ENCODE measurements at places on chromosomes 4 and X. TPM values are rescaled to one million over a fixed set of nuclear protein-coding genes. Genes with fewer than 3 reads are reported as not detected.

DNA sequence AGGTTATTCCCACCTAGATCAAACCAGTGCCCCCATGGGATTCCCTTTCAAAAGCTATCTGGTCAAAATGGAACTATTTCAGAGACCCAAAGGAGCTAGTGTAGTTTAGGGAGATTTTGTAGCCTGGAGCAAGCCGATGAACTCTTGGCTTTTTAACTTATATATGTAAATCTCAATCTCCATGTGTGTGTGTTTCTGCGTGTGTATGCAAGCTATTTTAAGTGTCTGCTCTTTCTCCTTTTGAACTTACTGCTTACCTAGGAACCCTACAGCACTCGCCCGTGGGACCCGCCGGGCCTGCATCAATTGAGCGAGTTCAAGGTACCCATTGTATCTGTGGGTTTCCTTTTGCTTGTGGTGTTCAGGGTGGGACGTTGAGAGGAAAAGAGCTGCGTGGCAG lies 10.4 kb downstream of the CSTF2 start:
- H3K27ac ChIP-seq, result no peak overlapping the region
- H3K4me3 ChIP-seq, result no peak overlapping the region
- H3K27me3 ChIP-seq, result no peaks in the 10 kb centered on the region
- DNase-seq, result no peak
- no peaks in the 10 kb centered on the region for H3K4me1 ChIP-seq
- peaks cover 17% of the 10 kb centered on the region for H3K36me3 ChIP-seq

SSX7 gene
- total RNA-seq, result not detected

TMSB15B gene
- total RNA-seq, result 7.9 TPM

SYTL5 gene
- 1.2 TPM for total RNA-seq

- H3K4me3 ChIP-seq, result no peak overlapping the region
- H3K36me3 ChIP-seq, result no peaks in the 10 kb centered on the region
- H3K4me1 ChIP-seq, result no peaks in the 10 kb centered on the region
These were observed 293.9 kb downstream of the PDGFC start for GRCh38 chr4:156677656-156678055.

DNA sequence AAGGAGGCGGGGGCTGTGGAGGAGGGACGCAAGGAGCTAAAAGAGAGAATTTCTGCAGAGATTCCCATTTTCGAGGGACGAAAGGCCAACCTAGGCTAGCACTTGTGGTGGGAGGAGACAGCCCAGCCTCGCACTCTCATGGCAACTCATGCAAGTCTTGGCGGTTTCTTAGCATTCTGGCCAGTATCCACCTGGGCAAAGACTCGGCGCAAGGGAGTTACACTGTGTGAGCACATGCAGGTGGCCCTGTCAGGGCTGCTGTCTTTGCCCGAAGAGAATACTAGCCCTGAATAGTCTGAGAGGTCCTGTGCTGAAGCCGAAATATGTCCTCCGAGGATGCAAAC lies 15.5 kb downstream of the MCF2 start:
- H3K4me1 ChIP-seq, result peaks cover 8% of the 10 kb centered on the region
- no peak overlapping the region for H3K27ac ChIP-seq
- no peaks in the 10 kb centered on the region for H3K36me3 ChIP-seq
- H3K27me3 ChIP-seq, result no peaks in the 10 kb centered on the region
- peak overlapping the region; percentile 32 for H3K4me3 ChIP-seq

DNA sequence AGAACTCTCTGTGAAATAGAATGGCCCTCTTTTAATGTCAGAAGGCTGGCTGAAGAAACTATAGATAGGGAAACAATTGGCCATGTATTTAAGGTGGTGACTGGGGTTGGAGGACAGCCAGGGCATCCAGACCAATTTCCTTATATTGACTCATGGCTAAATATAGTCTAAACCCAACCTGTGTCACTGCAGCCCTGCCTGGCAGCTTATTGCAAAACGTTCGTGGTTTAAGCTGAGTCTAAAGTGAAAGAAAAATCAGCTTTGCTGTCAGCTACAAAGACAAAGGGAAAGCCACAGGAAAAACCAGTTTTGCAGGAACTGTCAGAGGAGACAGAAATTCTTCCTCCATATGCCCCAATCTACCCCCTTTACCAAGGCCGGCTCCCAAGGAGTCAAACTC lies 902.8 kb upstream of the NDST4 start:
- no peaks in the 10 kb centered on the region for H3K27me3 ChIP-seq
- H3K4me1 ChIP-seq, result no peaks in the 10 kb centered on the region
- H3K36me3 ChIP-seq, result no peaks in the 10 kb centered on the region

- no peaks in the 10 kb centered on the region for H3K36me3 ChIP-seq
- DNase-seq, result no peak
- H3K27me3 ChIP-seq, result no peaks in the 10 kb centered on the region
- no peak overlapping the region for H3K4me3 ChIP-seq
- H3K4me1 ChIP-seq, result no peaks in the 10 kb centered on the region
These were observed 180.4 kb downstream of the SLIT2 start for GRCh38 chr4:20432088-20432487.

DCTD gene
- 40.0 TPM for total RNA-seq

DNA sequence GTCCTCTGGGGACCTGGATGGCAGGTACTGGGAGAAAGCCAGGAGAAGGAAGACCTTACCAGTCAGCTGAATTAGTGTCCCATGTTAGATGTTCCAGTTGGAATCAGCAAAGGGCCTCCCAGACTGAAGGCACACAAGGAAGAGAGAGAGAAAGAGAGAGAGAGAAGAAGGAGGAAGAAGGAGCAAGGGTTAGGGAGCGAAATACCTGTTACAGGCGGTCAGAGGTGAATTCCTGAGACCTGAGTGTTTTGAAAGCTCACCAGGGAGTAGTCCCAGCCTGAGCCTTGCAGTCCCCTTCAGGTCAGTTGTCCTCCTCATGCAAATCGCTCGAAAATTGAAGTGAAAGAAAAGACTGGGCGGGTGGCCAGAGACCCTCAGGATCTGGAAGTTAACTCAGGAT lies 60.3 kb downstream of the USP11 start:
- no peak overlapping the region for H3K4me3 ChIP-seq
- DNase-seq, result no peak
- no peak overlapping the region for H3K27ac ChIP-seq
- no peaks in the 10 kb centered on the region for H3K27me3 ChIP-seq
- no peaks in the 10 kb centered on the region for H3K36me3 ChIP-seq

HTN3 gene
- total RNA-seq, result not detected

GRCh38 chr4:6999172-7000086 lies 43.7 kb upstream of the TADA2B start:
- no peaks in the 10 kb centered on the region for H3K36me3 ChIP-seq
- no peak for DNase-seq
- H3K27ac ChIP-seq, result peak overlapping the region; percentile 60
- H3K4me3 ChIP-seq, result no peak overlapping the region

DNA sequence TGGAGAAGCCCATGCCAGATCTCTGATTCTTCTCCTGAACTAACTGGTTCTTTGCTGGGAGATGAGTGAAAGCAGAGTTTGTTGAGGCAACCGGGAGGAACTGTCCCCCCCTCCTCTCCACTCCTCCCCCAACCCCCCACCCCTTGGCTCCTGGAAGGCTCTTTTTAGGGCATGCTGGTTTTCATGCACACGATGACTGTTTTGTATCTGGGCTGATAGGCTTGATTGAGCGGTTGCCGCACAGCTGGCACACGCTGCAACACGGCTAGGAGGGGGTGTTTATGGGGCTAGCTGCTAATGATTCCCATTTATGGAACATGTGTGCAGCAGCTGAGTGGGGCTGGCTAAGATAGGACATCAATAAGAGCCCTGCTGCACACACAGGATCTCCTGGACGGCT lies 137.2 kb downstream of the SMIM20 start:
- no peak for DNase-seq
- H3K27me3 ChIP-seq, result no peaks in the 10 kb centered on the region
- peaks cover 35% of the 10 kb centered on the region for H3K4me1 ChIP-seq
- H3K27ac ChIP-seq, result peak overlapping the region; percentile 37
